NCI-H446 treated with DMSO at 0.1 percent for 48 hours (cell line): ENCODE measurements at places on chromosomes 4 and X.

DNA sequence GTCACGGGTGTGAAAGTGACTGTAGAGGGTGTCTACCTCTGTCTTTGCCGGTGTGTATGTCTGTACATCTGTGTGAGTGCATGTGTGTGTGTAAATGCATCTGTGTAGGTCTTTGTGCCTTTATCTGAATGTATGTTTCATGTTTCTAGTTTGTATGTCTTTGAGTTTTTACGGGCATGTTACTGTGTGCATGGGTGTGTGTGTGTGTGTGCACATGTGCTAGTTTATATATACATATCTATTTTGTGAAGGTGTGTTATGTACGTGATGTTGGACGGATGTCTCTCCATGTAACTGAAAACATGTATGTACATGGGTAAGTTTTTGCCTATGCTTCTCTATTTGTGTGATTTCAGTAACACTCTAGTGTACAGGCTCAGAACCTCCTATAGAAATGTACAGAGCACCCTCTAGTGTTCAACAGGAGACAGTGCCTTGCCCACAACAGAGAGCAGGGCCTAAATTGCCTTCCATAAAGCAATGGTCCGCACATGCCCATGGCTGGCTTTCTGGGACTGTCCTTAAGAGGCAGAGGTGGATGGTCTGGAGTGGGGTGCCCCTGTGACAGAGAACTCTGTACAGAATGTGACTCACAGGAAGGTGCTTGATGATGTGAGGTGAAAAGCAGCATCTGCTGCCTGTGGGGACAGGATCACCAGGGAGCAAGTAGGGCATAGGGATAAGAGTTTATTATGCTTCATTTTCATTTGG lies 343.5 kb downstream of the RAPGEF2 start:
- DNase-seq, result peak; percentile 46

- DNase-seq, result no peak
Observed at GRCh38 chrX:69101683-69102251, 63.5 kb downstream of the PJA1 start.

- DNase-seq, result no peak
Observed at GRCh38 chr4:140839406-140839805, 83.2 kb upstream of the TBC1D9 start.

- no peak for DNase-seq
Observed at GRCh38 chr4:1039493-1040343, 28.3 kb downstream of the FGFRL1 start.

- DNase-seq, result no peak
Observed at GRCh38 chrX:18146009-18146408, 74.7 kb downstream of the BEND2 start.

DNA sequence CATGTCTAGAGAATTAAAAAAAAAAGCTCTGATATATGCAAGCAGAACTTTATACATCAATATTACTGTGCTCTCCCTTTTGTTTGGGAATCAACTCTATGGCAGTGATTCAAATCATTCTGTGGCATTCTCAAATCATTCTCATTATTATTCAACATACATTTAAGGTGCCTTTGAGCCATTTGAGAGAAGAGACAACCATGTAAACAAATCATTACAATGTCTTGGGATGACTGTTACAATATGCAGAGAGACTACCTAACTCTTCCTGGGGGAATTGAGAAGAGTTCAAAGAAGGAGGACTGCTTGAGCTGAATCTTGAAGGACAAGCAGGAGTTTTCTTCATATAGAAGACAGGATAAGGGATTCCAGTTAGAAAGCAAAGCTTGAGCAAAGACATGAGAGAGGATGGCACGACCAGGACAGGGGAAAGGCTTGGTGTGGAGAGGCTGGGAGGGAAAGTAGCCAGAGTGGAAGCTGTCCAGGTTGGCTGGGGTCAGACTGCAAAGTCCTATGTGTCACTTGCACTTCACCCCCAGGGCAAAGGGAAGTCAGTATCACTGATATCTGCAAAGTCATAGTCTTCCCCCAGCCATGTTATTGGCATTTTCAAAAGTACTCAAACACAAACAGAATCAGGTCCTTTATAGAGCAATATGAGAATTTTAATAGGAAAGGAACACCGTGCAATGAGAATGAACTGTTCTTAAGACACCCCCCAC lies 9.0 kb downstream of the SEC24D start:
- DNase-seq, result no peak

DNA sequence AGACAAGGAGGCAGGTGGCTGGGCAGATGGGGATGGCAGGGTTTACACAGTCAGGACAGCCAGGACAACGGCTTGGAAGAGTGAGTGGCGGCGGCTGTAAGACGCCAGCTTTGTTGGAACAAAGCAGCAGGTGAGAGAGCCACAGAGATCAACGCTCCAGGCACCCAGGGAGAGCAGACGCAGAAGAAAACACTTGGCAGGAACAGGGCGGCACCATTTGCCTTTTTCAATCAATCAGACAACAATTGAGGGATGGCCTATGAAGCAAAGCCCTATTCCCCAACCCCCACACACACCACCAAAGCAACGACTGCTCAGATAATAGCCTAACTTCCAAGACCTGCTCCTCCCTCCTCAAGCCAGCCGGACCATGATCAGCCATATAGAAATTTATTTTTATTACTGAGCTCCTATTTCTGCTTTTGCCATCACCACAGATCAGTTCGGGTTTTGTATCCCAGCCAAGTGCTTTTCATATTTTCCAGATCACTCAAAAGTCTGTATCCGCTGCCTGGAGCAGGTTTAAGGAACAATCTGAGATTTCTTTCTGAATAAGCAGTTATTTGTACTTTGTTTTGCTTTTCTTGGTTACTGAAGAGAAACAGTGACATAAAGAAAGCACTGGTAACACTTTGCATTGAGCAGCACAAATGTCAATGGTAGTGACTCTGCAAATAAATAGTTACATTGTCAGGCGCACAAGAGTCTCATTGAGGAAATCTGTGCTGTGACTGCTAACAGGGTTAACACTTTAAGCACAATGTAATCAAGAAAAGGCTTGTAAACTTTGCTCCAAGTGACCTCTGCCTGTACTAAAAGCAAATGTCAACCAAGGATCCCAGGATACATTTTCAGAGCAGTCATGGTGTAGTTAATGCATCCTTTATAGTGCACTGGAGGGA lies 81.8 kb upstream of the RBPJ start:
- peak; percentile 45 for DNase-seq

DNA sequence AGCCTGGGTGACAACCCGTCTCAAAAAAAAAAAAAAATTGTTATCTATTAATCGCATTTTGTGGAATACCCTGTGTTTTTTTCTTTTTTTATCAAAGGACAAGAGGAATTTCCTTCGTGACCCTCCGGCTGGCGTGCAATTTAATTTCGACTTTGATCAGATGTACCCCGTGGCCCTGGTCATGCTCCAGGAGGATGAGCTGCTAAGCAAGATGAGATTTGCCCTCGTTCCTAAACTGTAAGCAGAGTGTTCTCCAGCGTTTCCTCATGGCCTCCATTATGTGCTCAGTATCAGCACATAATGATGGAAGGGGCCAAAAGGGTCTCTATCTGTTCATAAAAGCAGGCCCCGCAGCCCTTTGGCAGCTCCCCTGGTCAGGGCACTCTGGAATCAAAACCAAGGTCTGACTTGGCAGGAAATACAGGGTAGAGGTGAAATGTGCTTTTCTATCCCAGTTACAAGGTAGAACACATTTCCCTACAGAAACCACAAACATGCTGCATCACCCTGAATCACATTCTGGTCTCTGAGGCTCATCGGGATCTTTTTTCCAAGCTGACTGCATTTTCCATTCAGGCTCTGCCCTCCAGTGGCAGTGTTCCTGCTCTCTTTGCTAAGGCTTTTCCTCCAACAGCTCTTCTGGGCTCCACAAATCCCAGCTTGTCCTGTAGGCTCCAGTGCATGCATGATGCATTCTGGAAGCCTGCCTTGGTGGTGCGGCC lies 24.4 kb downstream of the SYAP1 start:
- DNase-seq, result no peak

GRCh38 chr4:78644744-78645330 lies 93.3 kb downstream of the ANXA3 start:
- peak; percentile 30 for DNase-seq

- DNase-seq, result no peak
Observed at GRCh38 chrX:17024886-17025285, 78.4 kb downstream of the REPS2 start.
